ENCODE measurements at places on chromosomes 5 and 9.

DNA sequence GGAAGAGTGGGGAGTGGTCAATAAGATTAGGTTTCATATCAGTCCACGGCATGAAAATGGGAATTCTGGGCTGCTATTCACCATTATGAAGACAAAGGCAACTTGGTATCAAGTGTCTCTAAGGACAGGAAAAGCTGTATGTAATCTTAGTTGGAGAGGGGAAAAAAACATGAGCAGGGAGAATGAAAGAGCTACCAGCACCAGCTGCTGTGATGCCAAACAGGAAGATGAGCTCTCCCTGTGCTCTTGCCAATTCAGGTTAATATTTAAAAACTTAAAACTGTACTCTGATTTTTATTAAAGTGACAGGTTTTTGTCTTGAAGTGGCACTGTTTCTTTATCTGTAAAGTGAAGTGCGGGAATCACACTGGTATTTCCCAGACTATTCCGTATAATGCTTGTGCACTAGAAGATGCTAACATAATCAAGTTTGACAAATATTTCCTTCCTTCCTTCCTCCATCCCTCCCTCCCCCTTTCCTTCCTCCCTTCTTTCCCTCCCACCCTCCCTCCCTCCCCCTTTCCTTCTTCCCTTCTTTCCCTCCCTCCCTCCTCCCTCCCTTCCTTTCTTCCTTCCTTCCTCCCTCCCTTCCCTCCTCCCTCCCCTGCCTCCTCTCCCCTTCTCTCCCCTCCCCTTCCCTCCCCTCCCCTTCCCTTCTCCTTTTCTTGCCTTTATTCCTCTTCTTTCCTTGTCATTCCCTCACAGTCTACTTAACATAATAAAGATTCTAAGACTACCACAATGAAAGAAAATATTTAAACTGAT lies 1383.0 kb upstream of the C9orf72 start:
- DNase-seq: no peak

- no peak for DNase-seq
Measured at GRCh38 chr5:10904862-10905432, 143.9 kb upstream of the DAP start.

- DNase-seq: no peak
Measured at GRCh38 chr5:115875447-115875846, 33.7 kb downstream of the AP3S1 start.

GRCh38 chr5:138752951-138753793 lies at the start of gene CTNNA1:
TSS of gene CTNNA1 (plus strand) at chr5:138753425. CDS start at chr5:138781925, 28,500 bp downstream.
- DNase-seq: peak; percentile 89

DNA sequence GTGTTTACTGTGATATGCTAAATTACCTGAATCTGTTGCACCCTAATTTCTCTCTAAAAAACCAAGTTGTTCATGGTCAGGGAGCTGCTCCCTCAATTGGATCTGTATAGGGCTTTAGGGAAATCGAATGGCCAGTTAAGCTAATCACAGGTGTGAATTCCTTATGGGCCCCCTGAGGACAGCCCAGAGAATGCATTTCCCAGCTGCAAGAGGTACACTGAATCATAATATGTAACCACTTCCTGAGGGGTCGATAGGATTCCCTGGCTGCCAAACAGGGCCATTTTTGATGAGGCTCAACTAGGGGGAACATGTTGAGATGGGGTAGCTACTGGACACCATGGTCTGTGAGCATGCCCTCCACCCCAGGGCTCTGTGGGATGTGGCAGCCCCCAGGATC lies 478.6 kb downstream of the CCDC171 start:
- DNase-seq: no peak

GRCh38 chr5:137129886-137130680 lies 369.0 kb downstream of the SPOCK1 start:
- DNase-seq: no peak

- no peak for DNase-seq
Measured at GRCh38 chr5:77259476-77259875, 49.0 kb downstream of the PDE8B start.

GRCh38 chr5:132483101-132483500 lies 7.5 kb downstream of the IRF1 start:
- DNase-seq: no peak

- DNase-seq: no peak
Measured at GRCh38 chr5:60888359-60889061, 44.4 kb upstream of the ELOVL7 start.

DNA sequence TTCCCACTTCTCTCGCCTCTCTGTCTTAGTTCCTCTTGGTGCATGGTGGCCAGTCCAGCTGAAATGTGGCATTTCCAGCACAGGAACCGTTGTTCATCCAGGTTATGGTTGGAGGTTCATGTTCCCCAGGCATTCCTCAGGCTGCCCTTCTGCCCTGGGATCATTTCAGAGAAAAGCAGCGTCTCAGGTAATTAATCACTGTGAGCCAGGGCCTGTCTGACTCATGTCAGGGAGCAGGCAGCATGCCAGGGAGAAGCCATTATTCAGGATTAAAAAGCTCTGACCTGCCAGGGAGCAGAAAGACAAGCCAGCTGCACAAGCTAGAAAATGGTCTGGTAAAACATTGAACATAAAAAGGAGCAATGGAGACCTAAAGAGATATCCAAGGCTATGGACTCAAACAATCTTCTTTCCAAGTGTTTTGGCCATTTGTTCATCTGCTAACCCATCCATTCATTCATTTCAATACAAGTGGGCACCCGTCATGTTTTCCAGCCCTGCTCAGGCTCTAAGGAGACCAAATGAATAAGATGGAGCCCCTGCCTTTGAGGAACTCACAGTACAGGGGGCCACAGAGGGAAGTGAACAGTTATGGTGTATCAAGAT lies 241.4 kb downstream of the DRD1 start:
- DNase-seq: peak; percentile 82

DNA sequence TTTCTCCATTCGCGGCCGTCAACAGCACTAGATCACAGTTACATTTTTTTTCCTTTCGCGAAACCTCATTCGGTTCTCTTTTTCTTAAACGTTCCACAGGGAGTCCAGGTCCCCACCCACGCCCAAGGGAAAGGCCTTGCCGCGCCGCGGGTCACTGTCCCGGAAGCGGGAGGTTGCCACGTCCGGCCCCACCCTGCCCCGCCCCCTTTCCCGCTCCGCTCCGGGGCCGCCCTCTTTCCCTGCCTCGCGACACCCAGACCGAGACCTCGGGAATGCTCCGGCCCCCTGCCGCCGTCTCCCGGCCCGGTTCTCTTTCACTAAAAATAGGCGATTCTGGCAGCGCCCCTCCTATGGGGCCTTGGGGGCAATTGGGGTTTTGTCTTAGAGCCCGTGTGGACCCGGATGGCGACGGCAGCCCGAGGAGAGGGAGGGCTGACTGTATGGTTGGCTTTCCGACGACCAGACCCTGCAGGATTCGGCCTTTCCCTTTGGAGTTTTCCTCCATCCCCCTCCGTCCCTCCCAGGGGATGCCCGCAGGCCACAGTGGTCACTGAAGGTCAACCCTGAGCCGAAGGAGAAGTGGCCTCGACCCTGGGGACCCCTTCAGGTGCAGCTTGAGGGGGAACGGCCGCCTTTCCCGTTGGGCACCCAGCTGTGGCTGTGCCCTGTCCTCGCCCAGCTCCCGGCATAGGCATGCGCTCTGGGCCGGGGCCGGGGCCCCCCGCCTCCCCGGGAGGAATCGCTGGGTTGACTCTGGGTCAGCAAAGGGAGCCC lies 2.8 kb upstream of the RACK1 start:
- peak; percentile 95 for DNase-seq

GRCh38 chr5:141359790-141360426 lies at the start of gene PCDHGB2:
TSS of gene PCDHGB2 (plus strand) at chr5:141359994. CDS start at chr5:141360136, 142 bp downstream.
- peak; percentile 39 for DNase-seq

DNA sequence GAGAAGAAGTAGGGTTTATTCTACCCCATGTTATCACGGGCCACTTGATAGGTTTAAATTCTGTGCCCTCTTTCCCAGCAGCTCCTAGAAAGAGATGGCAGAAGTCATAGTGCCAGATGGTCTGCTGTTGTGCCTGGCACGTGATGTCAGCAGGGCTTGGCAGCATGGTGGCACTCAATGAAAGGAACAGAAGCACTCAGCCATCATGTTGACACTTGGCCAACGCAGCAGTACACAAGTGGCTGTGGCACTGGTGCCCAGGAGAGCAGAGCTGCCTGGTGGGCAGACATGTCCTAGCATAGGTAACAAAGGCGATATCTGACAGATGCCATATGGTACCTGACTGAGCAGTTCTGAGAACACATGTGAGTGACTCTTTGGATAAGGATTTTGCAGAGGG lies 796.4 kb upstream of the ACO1 start:
- no peak for DNase-seq

DNA sequence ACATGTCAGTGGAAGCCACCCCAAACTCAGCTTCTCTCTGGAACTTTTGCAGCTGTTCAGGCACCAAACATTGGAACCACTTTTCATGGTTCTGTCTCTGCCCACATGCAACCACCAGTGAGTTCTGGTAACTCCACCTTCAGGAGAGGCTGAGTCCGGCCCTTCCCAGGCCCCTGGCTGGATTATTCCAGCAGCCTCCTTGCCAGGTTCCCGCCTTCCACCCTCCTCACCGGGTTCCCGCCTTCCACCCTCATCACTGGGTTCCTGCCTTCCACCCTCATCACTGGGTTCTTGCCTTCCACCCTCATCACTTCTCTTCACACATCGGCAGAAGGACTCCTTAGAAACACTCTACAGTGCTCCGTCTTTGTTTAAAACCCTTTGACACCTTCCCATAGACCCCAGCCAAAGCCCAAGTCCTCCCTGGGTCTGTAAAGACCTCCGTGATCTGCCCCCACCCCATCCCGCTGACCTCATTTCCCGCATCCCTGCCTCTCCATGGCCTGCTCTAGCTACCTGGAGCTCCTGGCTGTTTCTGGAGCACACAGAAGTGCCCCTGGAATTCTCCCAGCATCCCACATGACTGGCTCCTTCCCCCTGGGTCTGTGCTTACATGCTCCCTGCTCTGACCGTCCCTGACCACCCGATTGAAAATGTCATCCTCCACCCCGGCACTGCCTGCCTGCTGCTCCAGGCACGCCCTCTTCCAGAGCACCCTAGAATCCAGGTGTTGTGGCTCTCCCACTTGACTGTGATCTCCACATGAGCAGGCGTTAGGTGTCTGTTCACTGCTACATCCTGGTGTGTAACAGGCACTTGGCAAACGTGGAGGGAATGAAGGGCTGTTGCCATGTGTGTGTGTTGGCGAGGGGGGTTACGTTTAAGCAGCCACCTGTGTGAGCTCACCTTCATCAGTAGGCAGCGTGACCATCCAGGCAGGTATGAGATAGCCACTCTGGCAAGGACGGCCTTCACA lies 17.7 kb downstream of the ROPN1L start:
- DNase-seq: no peak

GRCh38 chr9:119004618-119004990 lies 364.6 kb downstream of the BRINP1 start:
- peak; percentile 88 for DNase-seq

GRCh38 chr9:84386753-84387152 lies 46.2 kb upstream of the SLC28A3 start:
- DNase-seq: no peak

DNA sequence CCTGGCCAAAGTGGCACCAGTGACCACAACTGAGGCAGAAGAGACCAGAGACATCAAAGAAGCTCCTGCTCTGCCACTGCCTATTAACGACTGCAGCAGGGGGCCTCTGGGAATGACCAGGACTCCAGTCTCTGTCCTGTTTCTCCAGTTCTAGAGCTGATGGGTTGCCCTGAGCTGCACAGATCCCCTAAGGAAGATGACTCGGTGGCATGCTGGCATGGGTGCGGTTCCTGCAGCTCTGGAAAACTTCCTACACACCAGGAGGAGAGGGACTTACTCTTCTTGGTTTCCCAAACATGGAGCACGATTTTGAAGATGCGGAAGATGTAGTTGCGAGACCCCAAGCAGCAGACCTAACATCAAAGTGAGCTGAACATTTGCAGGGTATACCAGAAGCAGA lies 2.7 kb downstream of the SLIT3 start:
- no peak for DNase-seq

DNA sequence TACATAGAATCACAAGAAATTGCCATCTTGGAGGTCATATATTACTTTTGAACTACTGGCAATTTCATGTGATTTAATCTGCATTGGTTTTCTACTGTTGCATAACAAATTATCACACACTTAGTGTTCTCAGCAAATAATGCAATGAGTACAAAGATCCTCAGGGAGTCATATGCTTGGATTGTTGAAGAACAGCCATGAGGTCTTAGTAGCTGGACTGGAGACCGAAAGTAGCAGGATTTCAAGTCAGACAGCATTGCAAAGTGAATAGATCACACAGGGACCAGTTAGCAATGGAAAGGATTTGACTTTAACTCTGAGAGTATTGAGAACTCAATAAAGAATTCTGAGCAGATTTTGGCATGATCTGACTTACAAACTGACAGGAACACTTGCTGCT lies 32.2 kb upstream of the FRMD3 start:
- DNase-seq: no peak

GRCh38 chr9:126439402-126439765 lies 112.8 kb downstream of the MVB12B start:
- DNase-seq: peak; percentile 47

DNA sequence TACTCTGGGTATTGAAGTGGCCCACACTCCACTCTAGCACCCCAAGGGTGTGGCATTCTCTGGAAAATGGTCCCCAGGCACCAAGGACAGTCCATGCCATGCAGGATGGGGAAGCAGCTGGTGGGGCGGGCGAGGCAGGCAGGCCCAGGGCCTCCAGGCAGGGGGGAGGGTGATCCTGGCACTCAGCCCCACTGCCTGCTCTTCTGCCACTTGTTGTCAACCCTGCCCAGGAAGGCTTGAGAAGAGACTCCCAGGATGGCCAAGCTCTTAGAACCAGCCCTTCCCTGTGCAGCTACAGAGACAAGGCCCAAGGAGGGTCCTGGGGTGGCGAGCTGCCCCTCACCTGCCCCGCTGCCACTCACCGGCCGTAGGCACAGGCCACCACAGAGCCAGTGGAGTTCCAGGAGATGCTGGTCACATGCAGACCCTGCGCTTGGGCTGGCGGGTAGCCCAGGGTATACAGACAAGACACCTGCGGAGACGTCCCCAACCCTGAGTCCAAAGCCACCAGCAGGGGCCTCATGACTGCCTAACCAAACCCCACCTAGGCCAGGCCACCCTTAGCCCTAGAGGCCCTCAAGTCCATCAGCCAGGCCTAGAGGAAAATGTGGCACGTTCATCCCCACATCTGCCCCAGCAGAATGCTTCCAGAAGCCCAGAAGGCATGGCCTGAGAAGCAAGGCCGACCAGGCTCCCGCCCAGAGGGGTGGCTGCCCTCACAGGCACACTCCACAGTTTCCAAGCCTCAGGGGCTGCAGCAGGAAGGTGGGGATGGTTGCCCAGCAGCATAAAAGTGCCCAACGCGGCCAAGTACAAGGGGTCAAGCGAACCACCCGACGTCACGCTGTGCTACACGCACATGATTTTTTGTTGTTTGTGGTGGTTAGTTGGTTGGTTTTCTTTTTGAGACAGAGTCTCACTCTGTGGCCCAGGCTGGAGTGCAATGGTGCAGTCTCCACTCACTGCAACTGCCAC lies 19.8 kb downstream of the DYNC2I2 start:
- peak; percentile 17 for DNase-seq

Data from MCF 10A (cell line).